ENCODE measurements at places on chromosomes 11 and 22.
A peak's percentile ranks its signal among the peaks of the same experiment; 100 is the strongest.

GRCh38 chr11:1116666-1117390, 40.9 kb upstream of the MUC5AC start:
- no peak for DNase-seq

- DNase-seq, result no peak
These were observed 26.3 kb downstream of the KLHL22 start for GRCh38 chr22:20469110-20469868.

GRCh38 chr11:115504276-115505158, at the start of gene CADM1:
TSS of gene CADM1 (minus strand) at chr11:115504415.
- DNase-seq, result peak; percentile 95

DNA sequence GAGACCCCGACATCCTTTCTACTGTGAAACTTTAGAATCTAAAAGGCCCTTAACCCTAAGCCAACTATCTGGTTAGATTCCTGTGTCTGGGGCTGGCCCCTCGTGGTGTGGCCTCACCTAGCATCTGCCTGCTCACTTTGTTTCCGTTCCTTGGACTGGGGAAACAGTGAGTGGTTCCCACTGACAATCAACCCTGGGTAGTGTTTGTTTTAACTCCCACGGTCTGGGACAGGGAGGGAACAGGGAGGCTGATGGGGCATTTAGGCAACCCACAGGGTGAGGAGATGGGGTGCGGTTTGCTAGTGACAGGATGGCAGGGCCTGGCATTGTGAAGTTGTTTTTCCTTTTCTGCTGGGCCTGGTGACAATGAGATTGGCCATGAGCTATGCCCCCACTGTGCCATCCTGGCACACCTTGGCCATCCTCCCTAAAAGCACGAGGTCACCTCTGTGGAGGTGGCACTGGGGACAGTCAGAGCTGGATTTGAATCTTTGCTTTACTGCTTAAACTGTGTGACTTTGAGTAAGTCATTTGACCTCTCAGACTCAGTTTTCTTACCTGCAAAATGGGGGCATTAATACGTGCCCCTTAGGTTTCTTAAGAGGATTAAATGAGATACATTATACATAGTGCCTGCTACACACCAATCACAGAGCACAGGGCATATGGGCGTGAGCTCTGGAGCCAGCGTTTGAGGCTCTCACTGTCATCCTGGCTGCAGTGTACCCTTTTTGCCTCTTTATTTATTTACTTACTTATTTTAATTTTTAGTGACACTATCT, 31.4 kb downstream of the CHRDL2 start:
- DNase-seq, result no peak

GRCh38 chr11:118846181-118846935, 37.3 kb upstream of the CXCR5 start:
- DNase-seq, result no peak

- no peak for DNase-seq
These were observed 12.1 kb upstream of the FCHSD2 start for GRCh38 chr11:73154178-73154577.

DNA sequence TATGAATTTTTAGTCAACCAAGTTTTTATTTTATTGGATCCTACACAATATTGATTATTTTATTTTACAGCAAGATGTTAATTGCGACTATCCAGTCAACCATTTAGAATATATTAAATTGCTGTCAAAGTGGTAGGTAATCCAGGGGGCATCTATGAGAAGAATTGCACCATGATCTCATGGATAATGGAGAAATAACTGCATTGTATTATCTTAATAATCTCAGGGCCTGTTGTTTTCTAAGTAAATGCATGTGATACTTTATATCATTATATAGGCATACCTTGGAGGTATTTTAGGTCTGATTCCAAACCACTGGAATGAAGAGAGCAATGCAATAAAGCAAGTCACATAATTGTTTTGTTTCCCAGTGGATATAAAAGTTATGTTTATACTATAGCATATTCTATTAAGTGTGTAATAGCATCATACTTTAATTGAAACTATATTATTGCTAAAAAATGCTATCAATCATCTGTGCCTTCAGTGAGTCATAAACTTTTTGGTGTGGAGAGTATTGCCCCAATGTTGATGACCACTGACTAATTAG, 595.4 kb upstream of the CHORDC1 start:
- DNase-seq, result no peak

- no peak for DNase-seq
These were observed 40.4 kb upstream of the AMPD3 start for GRCh38 chr11:10414659-10415058.

- DNase-seq, result no peak
These were observed 87.8 kb upstream of the GALNT18 start for GRCh38 chr11:11709447-11710239.

- DNase-seq, result no peak
These were observed 742.5 kb downstream of the ETS1 start for GRCh38 chr11:127844876-127845275.

- DNase-seq, result no peak
These were observed 38.0 kb upstream of the ARFGAP3 start for GRCh38 chr22:42895087-42895486.

- peak; percentile 59 for DNase-seq
These were observed 931 bp downstream of the CADM1 start for GRCh38 chr11:115503083-115503885.

DNA sequence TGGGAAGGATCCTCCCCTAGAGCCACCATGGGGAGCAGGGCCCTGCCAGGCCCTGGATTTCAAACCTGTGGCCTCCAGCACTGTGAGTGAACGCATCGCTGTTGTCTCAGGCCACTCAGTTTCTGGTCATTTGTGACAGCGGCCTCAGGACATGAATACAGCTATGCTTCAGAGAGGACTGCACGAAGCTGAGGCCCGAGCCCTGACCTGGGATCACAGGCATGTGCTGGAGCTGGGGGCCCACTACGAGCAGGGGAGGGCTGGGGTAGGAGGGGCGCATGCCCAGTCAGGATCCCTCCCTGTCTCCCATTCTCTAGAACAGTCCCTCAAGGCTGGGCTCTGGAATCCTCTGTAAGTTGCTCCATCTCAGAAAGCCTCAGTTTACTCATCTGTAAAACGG, 242.1 kb downstream of the CTTN start:
- DNase-seq, result no peak

GRCh38 chr11:34602245-34602644, 18.6 kb upstream of the EHF start:
- peak; percentile 10 for DNase-seq

- no peak for DNase-seq
These were observed 4.6 kb downstream of the TECTA start for GRCh38 chr11:121105481-121106195.

DNA sequence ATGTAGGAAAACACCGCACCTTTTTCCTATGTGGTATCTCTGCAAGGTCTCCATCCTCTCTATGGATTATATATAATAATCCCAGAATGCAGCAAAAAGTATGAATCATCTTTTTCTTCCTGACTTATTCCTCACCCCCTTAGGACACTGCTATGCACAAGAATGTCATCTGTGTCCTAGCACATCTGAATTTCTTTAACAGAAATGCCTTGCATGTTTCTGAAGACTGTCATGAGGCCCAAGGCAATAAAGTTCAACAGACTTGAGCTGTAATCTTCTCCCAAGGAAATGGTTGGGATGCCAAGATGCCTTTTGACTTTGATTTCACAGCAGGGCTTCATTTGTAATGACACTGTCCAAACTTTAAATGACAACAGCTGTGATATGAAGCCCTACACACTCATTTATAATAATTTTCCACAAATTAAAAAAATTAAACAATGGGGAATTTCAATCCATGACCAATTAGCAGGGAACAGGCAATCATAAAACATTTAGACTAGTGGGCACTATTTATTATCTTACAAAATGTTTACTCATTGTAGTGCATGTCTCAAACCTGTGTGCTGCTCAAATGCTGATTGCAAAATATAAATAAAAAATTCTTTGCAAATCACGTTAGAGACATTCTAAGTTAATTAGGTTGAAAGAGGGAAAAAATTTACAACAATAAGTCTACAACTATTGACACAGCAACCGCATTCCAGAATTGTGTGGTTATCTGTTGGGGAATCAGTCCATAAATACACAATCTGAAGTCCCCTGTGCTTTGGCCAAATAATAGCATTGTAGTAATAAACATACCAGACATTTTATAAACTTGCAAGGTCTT, 242.3 kb downstream of the SWAP70 start:
- no peak for DNase-seq

DNA sequence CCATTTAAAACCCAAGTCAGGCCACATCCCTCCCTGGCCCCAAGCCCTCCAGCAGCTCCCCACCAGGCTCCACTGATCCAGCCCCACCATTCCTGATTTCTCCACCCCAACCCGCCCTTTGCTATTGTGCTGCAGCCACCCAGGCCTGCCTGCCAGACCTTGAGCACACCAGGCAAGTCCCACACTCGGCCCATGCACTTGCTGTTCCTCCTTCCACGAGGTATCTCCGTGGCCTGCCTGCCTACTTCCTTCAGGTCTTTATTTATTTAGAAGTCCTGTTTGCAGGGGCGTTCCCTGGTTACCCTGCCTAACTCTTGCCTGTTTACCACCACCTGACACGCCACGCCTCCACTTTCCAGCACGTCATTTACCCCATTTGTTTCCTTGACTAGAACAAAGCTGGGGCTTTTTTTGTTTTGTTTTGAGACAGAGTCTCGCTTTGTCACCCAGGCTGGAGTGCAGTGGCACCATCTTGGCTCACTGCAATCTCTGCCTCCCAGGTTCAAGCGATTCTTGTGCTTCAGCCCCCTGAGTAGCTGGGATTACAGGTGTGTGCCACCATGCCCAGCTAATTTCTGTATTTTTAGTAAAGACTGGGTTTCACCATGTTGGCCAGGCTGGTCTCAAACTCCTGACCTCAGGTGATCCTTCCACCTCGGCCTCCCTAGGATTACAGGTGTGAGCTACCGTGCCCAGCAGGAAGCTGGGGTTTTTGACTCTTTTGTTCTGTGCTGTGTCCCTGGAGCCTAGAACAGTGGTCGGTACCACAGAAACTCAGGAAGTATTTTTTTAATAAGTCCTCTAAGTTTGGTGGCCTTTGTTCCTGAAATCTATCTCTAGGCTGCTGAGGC, 6.7 kb downstream of the CENPM start:
- DNase-seq, result peak; percentile 59

GRCh38 chr11:58933661-58934060, 5.6 kb upstream of the GLYATL1 start:
- DNase-seq, result no peak

DNA sequence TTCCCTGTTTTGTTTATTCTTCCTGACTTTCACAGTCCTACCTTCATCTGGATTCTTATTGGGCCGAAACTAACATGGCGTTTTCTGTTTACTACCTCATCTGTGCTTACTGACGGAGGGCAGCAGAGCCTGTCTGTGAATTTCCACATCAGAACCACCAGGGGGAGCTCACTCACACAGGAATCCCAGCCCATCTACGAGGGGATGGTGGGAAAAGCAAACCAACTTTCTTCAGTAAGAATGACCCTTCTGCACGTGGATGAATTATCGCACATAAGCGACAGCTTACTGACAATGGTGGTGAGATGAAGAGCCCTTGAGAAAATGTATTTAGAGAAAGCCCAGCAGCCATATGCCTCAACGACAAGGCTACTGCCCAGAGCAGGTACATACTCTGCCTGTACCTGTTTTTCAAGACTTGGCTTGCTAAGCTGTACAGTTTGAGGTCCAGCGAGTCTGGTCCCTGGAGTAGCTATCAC, 42.5 kb downstream of the LARGE2 start:
- peak; percentile 76 for DNase-seq

DNA sequence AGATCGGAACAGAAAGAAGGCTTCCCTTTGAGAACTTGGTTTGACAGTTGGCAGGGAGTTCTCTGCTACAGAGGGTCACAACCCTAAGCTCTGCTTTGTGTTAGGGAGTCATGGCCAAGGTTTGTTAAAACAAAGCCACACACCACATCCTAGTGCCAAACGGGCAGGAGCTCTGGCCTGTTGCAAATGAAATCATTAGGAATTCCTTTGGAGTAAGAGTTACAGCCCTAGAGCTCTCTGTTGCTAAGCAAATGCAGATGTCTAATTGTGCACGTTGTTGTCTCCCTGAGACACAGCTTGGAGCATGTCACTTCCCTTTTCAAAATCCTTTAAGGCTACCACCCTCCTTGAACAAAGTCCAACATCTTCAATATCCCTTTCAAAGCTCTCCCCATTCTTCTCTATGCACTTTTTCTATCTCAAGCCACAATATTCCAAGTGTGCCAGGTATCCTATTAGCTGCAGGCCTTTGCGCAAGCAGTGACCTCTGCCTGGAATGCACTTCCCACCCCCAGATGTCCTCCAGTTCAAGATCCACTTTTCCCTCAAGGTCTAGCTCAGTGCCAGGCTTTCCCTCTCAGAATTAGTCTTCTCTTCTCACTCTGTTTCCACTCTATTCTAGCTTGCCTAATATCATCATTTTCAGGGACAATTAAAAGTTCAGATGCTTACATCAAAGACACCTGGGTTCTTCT, 253.7 kb upstream of the POU2AF2 start:
- no peak for DNase-seq

DNA sequence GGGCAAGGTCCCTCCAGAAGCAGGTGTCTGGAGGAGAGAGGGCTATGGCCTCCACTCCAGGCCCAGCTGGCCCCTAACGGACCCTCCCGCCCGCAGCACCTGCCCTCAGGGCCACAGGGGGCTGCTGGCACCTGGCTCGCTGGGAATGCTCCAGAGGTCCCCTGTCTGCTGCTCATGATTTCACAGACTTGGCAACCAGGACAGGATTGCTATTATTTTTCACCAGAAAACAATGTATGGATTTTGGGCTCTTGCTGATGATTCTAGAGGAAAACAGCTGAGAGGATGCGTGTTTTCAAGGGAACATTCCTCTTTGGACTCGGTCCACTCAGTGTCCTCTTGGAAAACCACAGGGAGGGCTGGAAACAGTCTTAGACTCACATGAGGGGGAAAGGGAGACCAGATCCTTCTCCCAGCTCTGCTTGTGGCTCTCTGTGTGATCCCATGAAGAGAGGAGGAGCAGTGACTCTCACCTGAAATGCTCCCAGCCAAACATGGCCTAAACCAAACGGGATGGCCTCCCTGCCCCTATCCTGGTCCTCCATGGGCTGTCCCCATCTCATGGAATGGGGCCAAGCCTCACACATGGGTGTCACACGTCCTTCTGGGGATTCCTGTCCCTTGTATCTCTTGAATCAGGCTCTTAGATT, 15.8 kb downstream of the MYEOV start:
- DNase-seq, result no peak

- DNase-seq, result no peak
These were observed 64.8 kb downstream of the MAPK1 start for GRCh38 chr22:21802673-21803072.

DNA sequence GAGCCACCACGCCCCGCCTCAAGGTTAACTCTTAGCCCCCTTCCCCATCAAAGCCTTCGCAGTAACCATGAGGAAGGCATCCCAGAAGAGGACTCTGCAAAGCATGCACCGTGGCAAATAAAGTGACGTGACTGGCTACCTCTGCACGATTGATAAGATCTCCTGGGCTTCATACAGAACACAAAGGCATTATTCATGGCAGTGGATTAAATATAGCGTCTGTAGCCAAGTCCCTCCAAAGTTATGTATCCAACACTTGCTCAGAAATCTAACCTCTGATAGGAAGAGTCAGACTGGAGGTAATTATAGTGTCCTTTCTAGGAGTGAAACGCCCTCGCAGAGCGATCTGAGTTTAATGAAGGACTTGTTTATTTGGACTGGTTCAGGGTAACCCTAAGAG, 22.4 kb downstream of the CPT1A start:
- no peak for DNase-seq
